Stimulated activated CD8-positive, alpha-beta memory T cell treated with anti-CD3 and anti-CD28 coated beads, Interleukin-7, amount 100 ng/mL, for 48 hours (primary cell): ENCODE measurements at places on chromosomes 16 and 17.

- no peak for DNase-seq
Measured at GRCh38 chr16:50673496-50674275, 7.4 kb downstream of the SNX20 start.

DNA sequence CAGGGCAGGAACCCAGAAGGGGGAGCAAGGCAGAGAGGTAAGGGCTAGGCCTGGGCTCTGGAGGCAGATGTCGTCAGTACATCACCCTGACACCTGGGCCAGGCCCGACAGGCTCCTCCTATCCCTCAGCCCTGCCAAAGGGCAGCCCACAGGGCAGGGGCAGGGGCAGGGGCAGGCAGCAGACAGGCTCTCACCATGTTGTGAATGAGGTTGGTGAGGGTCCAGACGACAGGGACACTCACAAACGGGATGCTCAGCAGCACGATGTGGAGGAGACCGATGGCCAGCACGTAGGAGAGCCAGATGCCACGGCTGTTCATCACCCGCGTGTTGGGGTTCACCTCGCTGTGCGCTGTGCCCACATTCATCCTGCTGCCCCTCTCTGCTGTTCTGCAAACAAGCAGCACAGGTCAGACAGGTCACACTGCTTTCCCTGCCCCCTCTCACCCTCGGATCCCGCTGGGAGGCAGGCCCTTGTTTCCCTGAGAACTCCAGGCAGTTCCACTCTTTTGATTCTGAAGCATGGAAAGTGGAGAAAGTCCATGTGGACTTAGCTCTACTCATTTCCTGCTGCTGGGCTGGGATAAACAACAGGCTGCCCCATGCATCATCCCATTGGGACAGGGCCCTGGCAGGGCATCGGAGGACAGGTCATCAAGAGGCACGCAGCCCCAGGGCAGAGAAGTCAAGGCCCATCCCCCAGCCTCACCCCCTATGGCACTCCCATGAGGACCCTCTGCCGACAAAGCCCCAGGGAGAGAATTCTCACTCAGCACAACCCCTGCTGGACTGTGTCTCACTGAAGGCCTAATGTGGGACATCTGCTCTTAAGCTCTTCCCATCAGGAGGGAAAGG is 3.3 kb downstream of the ORMDL3 start:
- DNase-seq = no peak

GRCh38 chr17:31997005-31997404 is 10.2 kb upstream of the LRRC37B start:
- no peak for DNase-seq

DNA sequence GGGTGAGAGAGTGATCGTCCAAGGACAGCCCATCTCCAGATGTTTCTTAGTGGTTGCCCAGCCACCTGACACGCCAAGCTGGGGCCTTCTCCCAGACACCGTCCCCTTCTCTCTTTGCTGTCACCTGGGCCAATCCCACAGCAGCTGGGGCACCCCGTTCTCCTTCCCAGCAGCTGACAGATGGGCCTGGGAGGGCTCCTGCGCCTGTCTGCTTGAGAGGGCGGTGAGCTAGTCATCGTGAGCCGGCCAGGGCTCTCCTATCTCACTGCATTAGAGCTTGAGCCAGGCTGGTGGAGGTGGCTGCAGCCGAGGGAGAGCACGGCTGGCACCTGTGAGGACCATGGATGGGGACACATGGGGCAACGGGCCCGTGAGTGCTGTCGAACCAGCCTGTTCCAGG is 41.2 kb downstream of the RAB11FIP3 start:
- no peak for DNase-seq

GRCh38 chr17:34820248-34820801 is 140.9 kb downstream of the CCT6B start:
- DNase-seq = no peak

GRCh38 chr16:20799599-20799998 is 6.7 kb downstream of the ERI2 start:
- no peak for DNase-seq

DNA sequence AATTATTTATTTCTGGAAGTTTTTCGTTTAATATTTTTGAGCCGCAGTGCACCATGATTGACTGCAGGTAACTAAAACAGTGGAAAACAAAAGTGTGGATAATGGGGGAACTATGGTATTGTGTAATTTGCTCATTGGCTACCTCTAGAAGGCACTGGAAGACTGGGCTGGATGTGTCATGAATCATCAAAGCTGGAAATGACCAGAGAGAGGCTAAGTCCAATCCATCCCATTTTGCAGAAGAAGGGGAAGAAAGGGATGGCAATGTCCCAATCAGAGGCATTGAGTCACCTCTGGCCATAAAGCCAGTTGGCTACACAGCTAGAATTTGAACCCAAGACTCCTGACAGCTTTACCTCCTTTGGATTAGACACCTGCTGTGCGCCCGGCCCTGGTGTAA is 29.3 kb downstream of the GLP2R start:
- DNase-seq = no peak

- DNase-seq = no peak
Measured at GRCh38 chr17:18959845-18960240, 7.9 kb downstream of the SLC5A10 start.

DNA sequence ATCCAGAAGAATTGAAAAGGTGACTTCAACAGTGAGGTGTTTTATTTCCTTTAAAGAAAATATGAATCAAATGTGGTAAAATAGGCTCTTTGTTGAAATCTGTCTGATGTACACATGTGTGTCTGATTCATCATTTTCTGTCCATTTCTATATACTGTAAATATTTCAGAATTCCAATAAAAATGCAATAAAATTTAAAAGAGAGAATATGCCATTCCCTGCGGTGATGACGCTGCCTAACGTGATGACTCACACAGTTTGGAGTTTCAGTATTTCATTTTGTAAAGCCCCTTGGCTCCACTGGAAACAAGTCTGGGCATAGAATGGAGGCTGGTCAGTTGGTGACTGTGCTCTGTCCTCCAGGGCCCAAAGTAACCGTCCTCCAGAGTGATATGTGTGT is 482.5 kb upstream of the CDH5 start:
- DNase-seq = no peak

- DNase-seq = no peak
Measured at GRCh38 chr17:82300707-82301270, 16.6 kb downstream of the CD7 start.

DNA sequence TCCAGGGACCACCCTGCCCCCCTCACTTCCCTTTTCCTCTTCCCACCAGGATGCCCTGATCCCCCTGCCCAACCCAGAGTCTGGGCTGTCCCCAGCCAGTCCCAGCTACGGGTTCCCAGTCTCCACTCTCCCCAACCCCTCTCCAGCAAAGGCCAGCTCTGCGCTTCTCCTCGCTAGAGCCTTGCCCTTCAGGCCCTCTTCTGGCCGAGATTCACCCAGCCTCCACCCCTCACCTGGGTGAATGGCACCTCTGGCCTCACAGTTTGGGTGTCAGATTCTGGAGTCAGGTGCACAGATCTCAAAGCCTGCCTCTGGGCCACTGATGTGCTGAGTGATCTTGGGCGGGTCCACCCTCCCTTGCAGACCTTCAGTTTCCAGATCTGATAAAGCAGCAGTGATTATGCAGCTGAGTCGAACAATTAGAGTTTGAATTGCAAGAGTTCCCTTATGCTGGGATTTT is 185.6 kb upstream of the TNRC6C start:
- DNase-seq = no peak

- peak; percentile 53 for DNase-seq
Measured at GRCh38 chr16:50806099-50807062, 64.5 kb downstream of the CYLD start.

GRCh38 chr17:65817951-65818350 is 256.5 kb upstream of the AXIN2 start:
- DNase-seq = no peak

GRCh38 chr17:65529761-65530522 is 31.5 kb downstream of the AXIN2 start:
- DNase-seq = no peak

GRCh38 chr16:67283039-67283825 is 3.9 kb downstream of the PLEKHG4 start:
- no peak for DNase-seq

GRCh38 chr16:87620201-87620495 is 17.8 kb downstream of the JPH3 start:
- DNase-seq = no peak

GRCh38 chr17:82449883-82450356 is 632 bp downstream of the CYBC1 start:
- DNase-seq = no peak

DNA sequence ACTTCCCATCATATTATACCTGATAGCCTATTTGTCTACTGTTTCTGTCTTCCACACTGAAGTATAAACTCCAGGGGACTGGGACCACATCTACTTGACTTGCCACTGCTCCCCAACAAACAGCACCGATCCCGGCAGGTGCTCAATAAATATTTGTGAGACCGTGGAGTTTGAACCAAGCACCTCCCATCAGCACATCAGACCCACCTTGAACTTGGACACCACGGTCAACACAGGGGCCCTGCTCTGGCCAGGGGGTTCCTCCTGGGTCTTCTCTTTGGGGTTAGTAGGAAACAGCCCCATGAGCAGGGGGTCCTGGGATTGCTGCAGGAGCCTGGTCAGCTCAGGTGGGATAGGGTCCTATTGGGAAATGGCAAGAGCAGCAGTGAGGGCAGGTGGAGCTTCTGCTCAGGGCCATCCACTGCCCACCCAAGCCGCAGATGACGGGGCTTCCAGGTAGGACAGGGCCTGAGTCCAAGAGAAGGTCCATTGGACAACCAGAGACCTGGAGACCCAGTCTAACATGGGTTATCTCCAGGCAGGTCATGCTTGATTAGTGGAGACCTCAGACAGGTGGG is 19.9 kb downstream of the ZNHIT3 start:
- no peak for DNase-seq

DNA sequence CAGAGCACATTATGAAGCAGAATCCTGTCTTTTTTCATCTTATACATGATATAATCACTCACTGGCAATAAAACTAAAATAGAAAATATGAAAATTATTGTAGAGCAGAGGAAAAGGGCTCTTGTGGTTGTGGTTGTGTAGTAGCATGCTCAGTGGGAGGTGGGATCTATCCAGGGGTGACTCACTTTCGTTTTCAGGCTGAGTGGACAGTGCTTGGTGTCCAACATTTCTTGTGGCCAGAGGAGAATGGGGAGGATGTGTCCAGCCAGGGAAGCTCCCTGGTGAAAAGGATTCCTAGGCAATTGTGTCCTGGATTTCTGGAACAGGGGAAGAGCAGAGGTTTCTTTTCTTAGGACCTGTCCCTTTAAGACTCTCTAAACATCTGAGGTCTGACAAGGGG is 31.9 kb upstream of the CPHXL start:
- DNase-seq = no peak

DNA sequence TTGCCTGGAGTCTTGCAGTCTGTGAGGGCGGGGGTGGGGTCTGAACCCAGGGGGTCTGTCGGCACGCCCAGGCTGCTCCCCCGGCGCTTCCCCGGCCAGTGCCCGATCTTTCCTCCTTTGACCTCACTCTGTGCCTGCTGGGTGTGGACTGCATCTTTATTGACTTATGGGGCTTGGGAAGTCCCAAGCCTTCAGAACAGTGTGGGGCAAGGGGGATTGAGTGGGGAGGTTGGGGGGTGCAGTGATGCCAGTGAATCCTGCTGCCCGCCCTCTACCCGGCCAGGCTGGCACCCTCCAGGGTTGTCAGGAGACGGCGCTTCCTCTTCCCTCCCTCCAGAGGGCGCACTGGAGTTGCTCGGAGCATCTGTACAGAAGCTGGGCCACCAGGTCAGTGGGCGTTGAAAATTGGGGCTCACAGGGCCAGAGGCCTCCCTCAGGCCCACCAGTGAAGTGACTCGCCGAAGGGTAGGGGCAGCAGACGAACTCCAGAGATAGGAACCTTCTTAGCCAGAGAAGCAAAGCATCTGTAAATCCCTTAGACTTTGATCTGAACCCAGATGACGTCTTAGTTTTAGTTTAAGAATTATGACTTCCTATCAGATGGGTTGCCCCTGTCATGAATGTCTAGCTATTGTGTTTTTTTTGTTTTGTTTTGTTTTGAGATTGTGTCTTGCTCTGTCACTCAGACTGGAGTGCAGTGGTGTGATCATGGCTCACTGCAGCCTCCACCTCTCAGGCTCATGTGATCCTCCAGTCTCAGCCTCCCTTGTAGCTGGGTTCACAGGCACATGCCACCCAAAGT is 184.8 kb upstream of the CIBAR2 start:
- peak; percentile 30 for DNase-seq

GRCh38 chr17:40485851-40486521 is 15.4 kb downstream of the TNS4 start:
- no peak for DNase-seq

GRCh38 chr16:22857296-22858025 is 43.5 kb downstream of the HS3ST2 start:
- no peak for DNase-seq

- no peak for DNase-seq
Measured at GRCh38 chr16:8851761-8852403, 16.9 kb downstream of the CARHSP1 start.

- DNase-seq = no peak
Measured at GRCh38 chr17:77572065-77572601, 386.4 kb upstream of the TNRC6C start.

GRCh38 chr16:54370278-54371040 is 83.9 kb upstream of the IRX3 start:
- no peak for DNase-seq

- no peak for DNase-seq
Measured at GRCh38 chr17:67554634-67555033, 163.1 kb upstream of the NOL11 start.
